IPS-NIHi11 (cell line): ENCODE measurements at places on chromosomes 16 and 17.

DNA sequence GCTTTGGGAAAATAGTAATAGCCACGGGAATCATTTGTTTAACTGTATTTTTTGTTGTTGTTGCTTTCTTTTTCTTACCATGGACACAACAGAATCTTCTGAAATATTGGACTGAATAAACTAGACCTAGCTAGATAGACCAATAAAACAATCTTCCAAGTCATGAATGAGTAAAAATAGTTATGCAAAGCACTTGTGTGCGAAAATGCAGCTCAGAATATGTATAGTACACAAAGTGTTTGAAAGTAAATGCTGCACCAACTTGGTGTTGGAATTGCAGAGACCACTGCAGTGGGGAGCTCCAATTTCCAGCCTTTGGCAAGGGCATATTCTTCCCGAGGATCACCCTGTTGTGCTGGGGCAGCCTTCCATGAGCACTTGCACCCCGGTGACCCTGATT, 68.0 kb downstream of the AATF start:
- no peak for DNase-seq

GRCh38 chr16:85101956-85102630, 10.2 kb downstream of the CIBAR2 start:
- no peak for DNase-seq

GRCh38 chr17:41785859-41786226, 668 bp downstream of the JUP start:
- no peak for DNase-seq

GRCh38 chr17:47267354-47267828, 13.8 kb downstream of the ITGB3 start:
- no peak for DNase-seq

GRCh38 chr17:57902800-57903759, 52.1 kb downstream of the CUEDC1 start:
- no peak for DNase-seq

DNA sequence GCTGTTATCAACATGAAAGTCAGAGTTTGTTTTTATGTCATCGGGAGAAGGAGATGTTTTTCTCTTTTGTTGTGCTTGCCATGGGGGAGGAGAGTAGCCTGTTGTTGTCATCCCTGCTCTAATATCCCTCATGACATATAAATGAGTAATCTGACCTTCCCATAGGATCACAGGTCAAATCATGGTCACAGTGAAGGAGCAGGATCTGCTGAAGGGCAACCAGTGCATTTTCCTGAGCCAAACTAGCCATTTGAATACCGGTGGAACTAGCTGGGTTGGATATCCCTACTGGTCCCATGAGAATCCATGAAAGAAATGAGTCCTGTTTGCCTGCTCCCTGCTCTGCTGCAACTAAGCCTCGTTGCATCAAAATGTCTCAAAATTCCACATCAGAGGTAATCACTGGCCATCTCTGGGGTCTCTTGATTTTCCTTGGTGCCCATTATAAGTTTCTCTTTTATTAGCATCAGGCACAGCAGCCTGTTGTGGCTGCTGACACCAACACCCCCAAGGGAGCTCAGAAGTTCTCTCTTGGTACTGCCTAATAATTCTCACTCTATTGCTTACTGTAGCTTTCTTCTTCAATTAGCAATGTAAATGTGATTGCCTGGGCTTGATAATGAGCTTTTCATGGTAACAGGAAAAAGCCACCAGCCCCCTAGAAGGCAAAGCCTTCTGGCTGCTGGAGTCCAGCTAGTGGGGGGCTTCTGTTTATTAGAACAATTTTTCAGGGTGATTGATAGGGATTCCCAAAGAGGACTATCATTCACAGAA, 211.4 kb upstream of the ERCC4 start:
- DNase-seq = no peak

GRCh38 chr16:18792836-18793433, 2.8 kb upstream of the RPS15A start:
- no peak for DNase-seq

DNA sequence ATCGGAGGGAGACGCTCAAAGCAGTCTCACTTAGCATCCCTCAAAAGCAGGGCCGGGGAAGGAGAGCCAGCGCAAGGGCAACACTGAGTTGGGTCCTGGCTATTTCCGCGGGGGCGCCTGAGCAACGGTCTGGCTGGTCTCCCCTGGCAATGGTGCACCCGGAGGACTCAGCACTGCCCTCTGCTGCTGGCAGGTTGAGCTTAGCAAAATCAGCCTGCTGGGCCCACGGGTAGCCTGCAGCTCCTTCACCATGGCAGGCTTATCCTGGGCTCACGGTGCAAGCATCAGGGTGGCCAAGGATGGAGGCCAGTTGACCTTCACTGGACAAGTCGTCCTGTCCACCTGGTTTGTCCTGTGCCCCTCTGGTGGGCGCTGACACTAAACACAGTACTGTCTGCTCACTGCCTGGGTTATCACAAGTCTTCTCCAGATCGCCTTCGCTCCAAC, 14.4 kb upstream of the ALDH3A1 start:
- DNase-seq = peak; percentile 89

- DNase-seq = no peak
Observed at GRCh38 chr17:4506175-4506813, 7.6 kb downstream of the SPNS2 start.
